Activated CD8-positive, alpha-beta memory T cell treated with anti-CD3 and anti-CD28 coated beads, Interleukin-2, amount 50 U/mL, for 4 hours (primary cell): ENCODE measurements at places on chromosomes 1 and 21.
A peak's percentile ranks its signal among the peaks of the same experiment; 100 is the strongest.

DNA sequence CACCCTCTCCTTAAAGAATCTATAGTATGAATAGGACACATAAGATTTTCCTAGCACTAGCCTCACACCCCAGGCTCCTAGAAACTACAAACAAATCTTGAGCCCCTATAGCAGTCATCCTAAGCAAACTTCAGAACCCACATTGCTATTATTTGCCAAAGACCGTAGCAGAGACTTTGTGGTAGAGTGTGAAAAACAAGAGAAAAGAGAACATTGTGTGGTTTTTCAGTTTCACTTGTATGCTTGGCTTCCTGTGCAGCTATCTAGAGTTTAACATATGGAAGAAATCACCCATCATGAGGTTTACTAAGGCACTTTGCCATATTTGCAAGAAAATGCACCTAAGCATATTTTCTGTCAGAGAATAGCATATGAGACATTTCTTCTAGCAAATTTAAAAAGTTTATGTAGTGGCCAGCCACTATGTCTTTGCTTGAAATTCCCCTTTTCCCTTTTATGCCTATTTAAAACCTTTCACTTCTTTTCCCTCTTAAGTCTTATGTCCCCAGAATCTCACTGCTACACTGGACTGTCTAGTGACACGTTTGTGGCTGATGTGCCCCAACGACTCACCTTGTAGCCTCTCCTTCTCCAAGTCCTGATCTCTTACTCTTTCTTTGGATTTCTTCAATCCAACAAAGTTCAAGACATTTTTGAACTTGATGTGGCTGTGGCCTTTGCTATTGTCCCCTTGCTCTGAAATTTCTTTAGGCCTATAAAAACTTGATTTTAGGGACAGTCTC is 25.6 kb downstream of the CCDC190 start:
- no peak for DNase-seq

DNA sequence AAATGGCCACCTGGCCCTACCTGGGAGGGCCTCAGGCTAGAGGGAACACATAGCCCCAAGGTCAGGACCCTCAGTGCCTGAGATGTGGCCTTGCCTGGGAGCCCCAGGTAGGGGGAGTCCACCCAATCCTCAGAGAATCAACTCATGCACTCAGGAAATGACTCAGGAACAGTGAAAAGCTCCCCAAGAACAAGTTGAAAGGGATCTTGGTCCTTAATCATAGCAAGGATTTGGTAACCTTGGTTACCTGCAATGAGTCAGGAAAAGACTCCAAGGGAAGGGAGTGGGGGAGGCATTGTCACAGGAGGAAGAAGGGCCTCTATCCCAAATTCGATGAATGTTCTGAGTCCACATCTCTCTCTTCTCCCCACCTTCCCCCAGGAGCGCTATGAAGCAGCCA is 17.0 kb downstream of the MAP7D1 start:
- DNase-seq = no peak

DNA sequence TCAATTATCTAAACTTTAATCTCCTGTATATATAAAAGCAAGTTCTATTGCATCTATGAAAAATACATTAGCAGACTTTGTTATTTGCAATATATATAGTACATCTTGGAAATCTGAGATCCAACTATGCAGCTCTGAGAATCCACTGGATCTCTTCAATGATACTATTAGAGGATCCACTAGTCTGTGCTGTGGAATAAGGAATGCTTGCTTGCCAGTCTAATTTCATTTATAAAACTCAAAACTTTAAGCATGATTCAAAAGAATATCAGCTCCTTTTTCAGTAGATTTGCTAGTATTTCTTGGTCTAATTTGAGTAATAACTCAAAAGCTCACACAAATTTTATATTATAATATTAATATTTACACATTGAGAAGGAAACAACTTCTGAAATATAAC is 115.1 kb downstream of the SPATA6 start:
- no peak for DNase-seq

DNA sequence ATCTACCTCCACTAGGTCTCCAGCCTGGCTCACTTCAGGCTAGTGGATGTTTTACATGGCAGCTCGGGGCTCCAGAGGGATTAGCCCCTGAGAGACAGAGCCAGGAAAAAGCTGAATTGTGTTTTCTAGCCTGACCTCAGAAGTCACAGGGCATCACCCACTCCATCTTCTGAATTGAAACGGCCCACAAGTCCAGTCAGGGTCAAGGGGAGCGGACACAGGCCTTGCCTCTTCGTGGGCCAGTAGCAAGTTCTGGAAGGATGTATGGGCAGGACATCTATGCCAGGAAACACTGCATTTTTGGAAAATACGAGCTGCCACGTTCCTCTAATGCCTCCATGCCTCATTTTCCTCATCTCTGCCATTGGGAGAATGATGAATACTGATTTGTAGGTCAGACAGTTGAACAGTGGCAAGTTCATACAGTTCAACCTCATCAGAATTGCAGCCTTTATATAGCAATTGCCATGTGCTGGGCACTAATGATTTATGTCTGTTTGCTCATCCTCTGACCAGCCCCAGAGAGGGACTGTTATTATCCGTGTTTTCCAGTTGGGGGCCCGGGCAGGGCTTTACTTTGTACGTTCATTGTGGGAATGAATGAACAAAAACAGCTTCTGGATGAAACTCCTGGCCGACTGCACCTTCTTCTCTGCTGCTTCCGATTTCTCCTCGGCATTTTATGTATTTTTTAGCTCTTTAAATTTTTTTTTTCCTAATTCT is 23.2 kb upstream of the PCBP3 start:
- peak; percentile 6 for DNase-seq

DNA sequence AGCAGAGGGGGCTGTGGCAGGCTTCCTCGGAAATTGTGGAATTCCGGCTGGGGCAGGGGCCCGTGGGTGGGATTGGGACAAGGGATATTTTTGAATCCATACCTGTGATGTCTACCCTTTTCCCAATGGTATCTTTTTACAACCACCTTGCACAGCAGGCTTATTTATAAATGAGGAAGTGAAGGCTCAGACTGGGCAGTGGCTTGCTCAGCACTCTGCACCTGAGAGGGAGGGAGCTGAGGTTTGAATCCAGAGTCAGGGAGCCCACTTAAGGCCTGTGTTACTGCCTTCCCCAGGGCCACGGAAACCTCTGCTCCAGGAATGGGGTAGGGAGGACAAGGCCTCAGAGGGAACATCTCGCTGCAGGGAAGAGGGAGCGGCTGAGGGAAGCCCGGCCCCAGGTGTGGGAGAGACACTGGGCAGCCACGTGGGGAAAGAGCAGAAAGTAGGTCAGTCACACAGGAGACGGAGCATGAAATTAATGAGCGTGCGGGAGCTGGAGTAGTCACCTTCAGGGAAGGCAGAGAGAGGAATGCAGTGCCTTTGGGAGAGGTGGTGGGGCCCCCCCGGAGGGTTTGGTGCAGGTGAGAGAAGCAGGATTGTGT is 35.4 kb upstream of the SCMH1 start:
- DNase-seq = no peak

GRCh38 chr1:182084487-182085316 is 23.2 kb upstream of the ZNF648 start:
- peak; percentile 65 for DNase-seq

DNA sequence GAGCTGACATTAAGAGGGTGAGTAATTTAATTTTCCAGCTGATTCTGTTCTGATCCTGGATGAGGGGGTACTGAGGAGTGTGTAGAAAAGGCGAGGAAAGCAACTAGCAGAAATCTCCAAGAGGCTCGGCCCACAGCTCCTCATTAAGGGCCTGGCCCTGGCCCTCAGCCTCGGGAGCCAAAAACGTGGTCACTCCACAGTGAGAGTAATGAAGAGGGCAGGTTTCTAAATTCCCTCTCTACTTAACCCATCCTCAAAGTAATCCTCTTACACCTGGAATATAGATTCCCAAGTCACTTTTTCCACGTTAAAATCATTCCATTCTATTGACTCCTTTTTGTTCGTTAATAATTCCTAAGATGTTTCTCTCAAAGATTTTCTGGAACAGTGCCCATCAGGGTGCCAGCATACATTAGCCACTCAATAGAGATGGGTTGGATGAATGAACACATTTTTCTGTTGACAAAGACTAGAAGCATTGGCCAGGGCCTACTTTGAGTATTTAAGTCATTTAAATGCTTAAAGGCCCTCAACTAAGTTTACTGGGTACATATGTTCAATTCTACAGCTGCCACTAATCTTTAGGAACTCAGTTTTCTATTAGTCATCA is 1.1 kb upstream of the COL11A1 start:
- DNase-seq = no peak

DNA sequence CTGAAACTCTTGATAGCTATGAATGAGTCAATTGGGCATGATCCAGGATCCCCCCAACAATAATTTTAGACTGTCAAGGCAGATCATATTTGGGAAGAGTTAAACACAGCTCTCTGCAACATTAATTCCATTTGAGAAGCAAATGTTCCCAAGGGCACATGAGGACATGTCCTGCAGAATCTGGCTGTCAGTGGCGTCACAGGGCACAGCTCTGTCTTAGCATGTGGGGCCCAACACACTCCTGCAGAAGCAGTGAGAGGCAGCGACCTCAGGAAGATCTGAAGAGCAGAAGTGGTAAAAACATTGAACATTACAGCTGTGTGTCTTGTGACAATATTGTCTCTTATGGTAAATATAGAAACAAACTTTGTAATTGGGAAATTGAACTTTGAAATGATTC is 197.1 kb upstream of the PBX1 start:
- no peak for DNase-seq

DNA sequence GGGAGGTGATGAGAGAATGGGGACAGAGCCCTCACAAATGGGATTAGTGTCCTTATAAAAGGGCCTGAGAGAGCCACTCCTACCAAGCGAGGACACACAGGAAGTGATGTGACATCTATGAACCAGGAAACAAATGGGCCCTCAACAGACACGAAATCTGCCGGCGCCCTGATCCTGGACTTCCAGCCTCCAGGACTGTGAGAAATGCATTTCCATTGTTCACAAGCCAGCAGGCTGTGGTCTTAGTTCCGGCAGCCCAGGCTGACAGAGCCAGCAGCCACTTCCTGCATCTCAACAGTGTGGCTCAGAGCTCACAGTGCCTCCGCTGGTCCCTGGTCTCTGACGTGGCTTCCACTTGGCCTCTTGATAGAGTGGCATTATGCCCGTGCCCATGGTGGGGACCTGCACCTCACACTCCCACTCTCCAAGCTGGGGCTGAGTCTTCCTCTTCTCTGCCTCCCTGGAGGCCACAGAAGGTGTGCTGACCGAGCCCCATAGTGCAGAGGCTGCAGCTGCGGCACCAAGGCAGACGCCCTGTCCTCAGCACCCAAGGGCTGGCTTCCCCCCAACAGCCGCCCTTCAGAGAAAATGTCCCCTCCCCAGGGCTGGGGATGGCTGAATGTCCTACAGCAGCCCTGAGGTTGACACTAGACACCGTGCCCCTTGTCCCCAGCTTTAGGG is 44.9 kb downstream of the ACOT7 start:
- peak; percentile 52 for DNase-seq

- no peak for DNase-seq
Observed at GRCh38 chr1:22524481-22524880, 38.8 kb upstream of the EPHA8 start.
